ENCODE measurements at places on chromosomes 3 and 15.
A peak's percentile ranks its signal among the peaks of the same experiment; 100 is the strongest.

- DNase-seq = peak; percentile 53
These were observed at the start of gene CAND2 for GRCh38 chr3:12796171-12797123. TSS of gene CAND2 (plus strand) at chr3:12796680. CDS start at chr3:12796721, 41 bp downstream.

GRCh38 chr3:65984975-65985374 lies 53.7 kb downstream of the MAGI1 start:
- no peak for DNase-seq

- DNase-seq = no peak
These were observed 234.5 kb upstream of the GOLGA6L4 start for GRCh38 chr15:84001037-84001436.

GRCh38 chr3:149493315-149494021 lies 19.0 kb downstream of the TM4SF4 start:
- DNase-seq = no peak

DNA sequence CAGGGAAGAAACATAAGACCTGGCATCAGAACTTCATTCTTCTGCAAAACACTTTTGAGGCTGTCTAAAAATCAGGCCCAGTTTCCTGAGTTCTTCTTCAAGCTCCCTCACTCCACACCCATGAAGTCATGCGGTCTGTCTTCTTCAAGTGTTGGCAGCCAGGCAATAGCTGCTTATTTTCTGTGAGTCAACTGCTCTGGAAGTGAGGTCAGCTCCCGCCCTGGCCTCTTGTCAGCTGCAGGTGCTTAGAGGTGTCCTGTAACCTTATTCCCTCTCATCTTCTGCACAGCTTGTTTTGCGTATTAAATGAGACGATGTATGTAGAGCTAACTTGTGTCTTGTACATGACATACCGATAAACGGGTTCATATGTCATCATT lies 226.1 kb downstream of the ADAMTS17 start:
- no peak for DNase-seq

- no peak for DNase-seq
These were observed 30.8 kb downstream of the GALNT15 start for GRCh38 chr3:16205156-16205870.
